Hematopoietic multipotent progenitor cell treated with erythropoietin and hydrocortisone succinate and interleukin-3 and kit ligand, for 15 days (in vitro differentiated cells): ENCODE measurements at places on chromosomes 1 and 21.

DNA sequence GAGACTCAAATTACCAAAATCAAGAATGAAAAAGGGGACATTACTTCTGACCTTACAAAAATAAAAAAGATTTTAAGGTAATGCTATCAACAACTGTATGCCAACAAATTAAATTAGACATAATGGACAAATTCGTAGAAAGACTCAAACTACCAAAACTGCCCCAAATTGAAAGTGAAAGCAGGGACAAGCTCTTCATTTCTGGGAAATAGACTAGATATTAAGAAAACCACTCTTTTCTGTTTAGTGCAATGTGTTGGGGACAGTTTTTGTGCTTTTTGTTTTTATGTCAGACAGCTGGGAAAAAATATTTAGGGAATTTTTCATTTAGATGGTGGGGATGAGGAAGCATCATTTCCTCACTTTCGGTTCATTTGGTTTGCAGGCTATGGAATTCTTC is 4.9 kb upstream of the GBP1 start:
- peak; percentile 51 for DNase-seq

DNA sequence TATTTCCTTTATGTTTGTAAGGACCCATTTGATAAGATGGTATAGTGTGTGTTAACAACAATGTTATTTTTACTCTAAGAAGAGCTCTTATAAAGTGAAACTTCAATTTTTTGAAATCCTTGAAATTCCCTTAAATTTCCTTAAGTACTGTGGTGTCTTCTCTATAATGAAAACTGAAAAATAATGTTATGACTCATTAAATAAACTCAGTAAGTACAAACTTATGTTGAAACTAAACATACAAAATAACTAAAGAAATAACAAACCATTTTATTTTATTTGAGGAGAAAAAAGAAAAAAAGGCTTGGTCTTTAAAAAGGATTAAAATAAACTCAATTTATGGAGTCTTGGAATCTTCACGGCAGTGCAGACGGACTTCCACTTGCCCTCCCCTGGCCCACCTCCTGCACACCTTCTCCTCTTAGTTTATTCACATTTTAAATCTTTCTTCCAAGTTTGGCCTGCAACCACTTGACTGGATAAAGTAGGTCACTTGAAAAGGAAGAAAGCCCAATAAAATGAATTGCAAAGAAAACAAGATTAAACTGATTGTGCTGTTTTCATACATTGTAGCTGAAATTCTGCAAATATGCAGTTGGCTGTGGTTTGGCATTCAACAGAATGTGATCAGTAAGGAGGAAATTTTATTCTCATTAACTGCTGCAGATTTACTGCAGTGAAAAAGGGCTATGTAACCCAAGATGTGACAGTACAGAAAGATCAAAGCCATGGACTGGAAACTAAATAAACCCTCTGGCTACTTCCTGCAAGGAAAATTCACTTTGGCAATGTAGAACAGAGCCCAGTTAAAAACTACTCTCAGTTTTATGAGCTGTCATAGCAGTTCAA is 48.5 kb upstream of the SCYL3 start:
- DNase-seq = no peak

DNA sequence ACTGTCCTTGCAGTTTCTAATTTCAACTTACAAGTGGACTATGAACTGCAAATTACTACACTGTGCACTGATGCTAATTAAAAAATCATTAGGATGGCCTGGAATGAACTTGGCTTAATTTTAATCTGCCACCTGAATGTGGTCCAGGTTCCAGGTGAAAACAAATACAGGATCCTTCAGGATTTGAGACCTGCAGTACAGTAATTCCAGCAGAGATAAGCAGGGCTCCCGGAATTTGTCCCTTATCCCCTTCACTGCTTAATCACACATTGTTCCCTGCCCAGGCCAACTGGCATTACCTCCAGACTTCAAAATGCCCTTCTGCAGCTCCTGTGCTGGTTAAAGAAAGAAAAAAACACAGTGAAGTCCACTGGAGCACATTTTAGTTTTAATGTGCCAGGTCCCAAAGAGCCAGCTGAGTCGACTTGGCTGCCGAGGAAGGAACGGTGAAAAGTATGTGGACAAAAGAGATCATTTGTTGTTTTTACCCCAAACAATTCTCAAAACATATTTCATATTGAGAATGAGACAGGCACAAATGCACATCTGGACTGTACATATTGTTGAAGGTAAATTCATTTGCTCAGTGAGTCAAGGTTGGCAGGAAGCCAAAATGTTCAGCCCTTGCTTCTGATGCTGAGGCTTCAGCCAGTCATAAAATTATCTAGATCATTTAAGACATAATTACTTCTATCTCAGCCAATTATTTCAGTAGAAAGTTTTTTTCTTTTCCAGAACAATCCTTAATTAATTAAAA is 28.3 kb downstream of the DEGS1 start:
- peak; percentile 56 for DNase-seq

DNA sequence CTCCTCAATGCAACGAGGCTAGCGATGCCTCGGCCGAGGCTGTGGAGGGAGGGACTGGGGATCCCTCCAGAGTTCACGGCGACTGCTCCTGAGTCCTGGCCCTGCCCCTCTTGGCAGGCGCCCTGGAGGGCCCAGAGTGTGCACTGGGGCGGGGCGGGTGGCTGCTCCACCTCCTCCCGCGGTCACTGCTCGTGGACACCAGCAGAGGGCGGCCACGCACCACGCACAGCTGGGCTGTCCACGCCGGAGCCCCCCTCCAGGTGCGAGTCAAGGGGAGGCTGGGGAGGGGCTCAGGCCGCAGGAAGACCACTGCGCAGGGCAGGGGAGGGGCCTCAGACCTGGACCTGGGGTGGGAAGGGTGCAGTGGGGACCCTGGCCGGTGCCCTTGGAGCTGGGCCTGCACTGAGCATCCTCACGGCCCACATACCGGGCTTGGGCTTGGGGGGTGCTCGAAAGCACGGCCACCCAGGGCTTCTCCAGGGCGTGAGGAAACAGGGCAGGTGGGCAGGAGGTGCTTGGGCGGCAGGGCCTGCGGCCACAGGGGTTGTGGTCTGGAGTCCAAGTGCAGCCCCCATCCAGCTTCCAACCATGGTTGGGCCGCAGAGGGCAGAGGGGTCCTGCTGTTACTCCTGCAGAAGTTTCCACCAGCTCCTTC is 20.6 kb upstream of the TTC34 start:
- peak; percentile 5 for DNase-seq

DNA sequence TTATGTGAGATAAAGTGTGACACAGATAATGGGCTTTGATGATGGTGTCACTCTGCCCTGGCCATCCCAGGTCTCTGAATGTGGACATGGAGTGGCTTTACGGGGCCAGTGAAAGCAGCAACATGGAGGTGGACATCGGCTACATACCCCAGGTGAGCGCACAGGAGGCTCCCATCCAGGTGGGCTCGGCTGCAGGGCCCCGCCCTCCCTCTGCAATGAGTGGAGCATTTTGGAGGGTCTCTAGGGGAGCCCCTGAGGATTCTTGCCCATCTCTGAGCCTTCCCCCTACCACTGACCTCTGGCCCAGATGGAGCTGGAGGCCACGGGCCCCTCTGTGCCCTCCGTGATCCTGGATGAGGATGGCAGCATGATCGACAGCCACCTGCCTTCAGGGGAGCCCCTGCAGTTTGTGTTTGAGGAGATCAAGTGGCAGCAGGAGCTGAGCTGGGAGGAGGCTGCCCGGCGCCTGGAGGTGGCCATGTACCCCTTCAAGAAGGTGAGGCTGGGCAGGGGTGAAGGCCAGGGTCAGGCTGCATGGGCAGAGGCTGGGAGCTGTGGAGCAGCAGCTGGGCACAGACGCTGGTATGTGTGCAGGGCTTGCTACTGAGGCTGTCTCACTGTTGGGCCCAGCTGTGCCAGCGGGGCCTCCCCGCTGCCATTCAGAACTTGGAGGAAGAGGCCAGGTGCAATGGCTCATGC is 8.2 kb upstream of the MTFR1L start:
- DNase-seq = no peak
